NCI-H774 (cell line): ENCODE measurements at places on chromosomes 2 and 18.

GRCh38 chr2:230723363-230723762 lies 10.7 kb downstream of the CAB39 start:
- DNase-seq = no peak

DNA sequence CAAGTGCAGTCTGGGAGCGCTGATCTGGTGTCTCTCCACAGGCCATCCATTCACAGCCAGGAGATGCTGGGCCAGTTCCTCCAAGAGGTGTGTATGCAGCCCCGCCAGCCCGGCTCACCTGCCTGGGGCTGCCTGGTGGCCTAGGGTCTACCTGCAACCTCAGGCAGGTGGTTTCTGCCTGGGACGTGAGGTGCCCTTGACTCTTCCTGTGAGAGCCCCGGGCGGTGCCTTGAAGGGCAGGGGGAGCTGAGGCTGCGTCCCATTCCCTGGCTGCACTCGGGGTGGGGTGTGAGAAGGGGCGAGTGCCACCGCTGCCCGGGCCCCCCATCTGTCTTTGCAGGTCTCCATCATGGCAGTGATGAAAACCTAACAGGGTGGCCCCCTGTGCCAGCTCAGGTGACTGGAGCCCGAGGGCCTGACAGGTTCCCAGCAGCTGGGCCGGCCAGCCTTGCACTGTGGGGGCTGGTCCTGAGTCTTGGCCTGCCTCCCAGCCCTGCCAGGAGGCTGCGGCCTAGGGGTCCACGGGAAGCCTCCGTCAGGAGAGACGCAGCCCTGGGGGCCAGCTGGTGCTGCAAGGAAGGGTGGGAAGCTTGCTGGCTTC lies 11.9 kb downstream of the CAPN10 start:
- DNase-seq = no peak

- DNase-seq = no peak
These were observed 135.4 kb upstream of the HDAC4 start for GRCh38 chr2:239536186-239536585.

DNA sequence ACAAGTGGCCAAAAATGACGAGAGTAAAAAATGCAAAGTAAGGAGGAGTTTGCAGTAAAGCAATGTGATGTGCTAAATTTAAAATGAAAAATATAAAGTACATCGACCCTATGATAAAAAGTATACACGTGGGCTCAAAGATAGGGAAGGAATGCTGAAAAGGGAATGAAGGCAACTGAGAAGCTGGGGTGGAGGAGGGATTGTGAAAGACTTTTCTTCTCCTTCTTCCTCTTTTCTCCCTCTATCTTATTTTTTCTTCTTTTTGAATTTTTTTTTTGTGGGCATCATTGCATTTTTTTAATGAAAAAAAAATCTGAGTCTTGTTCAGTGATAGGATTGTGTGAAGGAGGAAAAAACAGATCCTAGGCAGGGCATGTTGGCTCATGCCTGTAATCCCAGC lies 57.6 kb upstream of the STK17B start:
- DNase-seq = no peak

- no peak for DNase-seq
These were observed 157.9 kb downstream of the PXDN start for GRCh38 chr2:1586251-1586922.

GRCh38 chr2:151668737-151669136 lies 65.5 kb downstream of the NEB start:
- no peak for DNase-seq

GRCh38 chr2:191319186-191319585 lies 74.0 kb downstream of the MYO1B start:
- no peak for DNase-seq

DNA sequence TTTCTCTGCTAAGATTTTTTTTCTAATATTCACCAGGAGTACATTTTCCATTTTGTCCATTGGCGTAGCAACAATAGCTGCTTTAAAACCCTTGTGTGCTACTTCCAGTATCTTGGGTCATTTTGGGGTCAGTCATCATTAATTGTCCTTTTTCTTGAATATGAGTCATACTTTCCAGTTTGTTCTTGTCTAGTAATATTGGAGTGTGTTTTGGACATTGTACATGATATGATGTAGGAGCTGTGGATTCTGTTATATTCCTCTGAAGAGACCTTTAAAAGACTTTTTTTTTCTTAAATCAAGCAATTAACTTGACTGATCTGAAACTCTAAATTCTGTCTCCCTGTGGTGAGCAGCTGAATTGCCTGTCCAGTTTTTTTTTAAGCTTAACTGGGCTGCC lies 40.8 kb downstream of the AGPS start:
- DNase-seq = no peak

DNA sequence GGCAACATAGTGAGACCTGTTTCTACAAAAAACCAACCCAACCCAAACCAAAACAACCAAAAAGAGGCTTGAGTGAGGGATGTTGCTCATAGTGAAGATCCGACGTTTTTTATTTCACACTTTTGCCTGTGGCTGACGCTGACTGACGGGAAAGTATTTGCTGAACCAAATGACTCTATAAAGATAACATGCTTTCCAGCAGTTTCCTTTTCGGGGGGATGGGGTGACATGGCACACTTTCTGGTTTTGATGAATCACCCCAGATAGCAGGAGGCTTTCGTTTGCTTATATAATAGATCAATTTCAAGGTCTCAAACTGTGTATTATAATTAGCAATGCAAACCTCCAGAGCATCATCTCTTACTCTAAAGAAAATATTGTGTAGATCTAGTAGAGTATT lies 150.8 kb downstream of the AQP4 start:
- no peak for DNase-seq

GRCh38 chr2:88038263-88039105 lies 17.1 kb downstream of the KRCC1 start:
- no peak for DNase-seq

DNA sequence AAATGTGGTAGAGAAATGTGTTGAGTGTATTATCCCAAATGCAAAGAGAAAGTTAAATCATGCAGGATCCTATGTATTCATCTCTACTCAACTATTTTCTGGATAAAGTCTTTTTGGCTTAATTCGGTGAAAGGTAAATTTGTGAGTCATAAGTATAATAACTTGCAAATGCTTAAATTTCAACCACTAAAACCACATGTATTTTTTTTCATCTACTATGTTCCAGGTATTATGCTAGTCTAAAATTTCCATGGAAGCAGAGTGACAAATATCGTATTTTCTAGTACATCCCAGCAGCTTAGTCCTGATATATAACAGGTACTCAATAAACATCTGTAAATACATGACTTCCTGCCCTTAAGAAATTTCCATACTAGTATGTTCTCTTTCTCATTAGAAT lies 6.2 kb downstream of the ALS2 start:
- DNase-seq = no peak

DNA sequence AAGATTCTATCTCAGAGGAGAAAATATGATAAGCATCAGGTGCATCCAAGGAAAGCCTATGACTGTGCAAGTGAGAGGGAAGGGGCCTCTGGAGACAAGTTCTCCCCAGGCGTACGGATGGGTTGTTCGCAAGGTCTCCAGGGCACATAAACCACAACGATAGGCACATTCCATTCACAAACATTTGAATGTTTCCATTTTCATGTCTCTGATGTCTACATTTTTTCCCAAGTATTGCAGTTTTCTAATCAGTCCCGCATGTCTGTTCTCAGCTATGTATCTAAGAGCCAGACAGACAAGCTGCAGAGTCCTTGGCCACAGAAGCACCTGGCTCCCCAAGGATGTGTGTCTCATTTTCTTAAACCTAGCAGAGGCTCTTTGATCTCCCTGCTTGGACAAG lies 28.0 kb downstream of the OSR1 start:
- no peak for DNase-seq

- peak; percentile 77 for DNase-seq
These were observed 64.8 kb upstream of the RBM44 start for GRCh38 chr2:237733677-237734300.

DNA sequence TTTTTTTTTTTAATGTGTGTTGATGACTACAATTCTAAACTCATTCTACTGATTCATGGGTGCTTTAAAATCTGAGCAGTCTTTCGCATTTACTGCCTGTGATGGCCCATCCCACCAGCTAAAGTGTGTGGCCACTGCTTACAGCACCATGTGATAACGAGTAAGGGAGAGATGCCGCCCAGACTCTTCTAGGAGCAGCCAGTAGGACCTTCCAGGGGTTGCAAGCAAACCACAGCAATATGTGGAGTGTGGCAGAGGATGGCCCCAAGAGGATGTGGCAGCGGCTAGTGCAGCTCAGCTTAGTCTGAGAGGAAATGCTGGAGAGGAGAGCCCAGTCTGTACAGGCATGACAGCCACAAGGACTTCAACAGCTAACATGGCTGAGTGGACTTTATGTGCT lies 14.9 kb downstream of the IL1B start:
- DNase-seq = no peak

GRCh38 chr2:137693534-137693933 lies 270.7 kb upstream of the HNMT start:
- peak; percentile 8 for DNase-seq

DNA sequence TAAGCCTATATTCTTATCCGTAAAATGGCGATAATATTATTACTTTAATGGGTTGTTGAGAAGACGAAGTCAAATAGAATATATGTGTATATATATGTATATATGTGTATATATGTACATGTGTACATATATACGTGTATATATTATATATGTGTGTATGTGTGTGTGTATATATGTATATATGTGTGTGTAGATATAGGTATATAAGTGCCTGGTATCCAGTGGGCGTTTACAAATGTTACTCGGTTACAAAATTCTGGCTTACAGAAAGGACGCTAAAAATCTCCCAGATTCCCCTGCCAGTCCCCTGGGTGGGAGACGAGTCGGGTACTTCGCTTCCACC lies 295 bp upstream of the MTX2 start:
- DNase-seq = no peak

GRCh38 chr18:9869715-9870430 lies 15.9 kb upstream of the TXNDC2 start:
- no peak for DNase-seq

- DNase-seq = no peak
These were observed 7.3 kb downstream of the FARP2 start for GRCh38 chr2:241363426-241363825.

- no peak for DNase-seq
These were observed 765 bp upstream of the LHCGR start for GRCh38 chr2:48756289-48756688.

DNA sequence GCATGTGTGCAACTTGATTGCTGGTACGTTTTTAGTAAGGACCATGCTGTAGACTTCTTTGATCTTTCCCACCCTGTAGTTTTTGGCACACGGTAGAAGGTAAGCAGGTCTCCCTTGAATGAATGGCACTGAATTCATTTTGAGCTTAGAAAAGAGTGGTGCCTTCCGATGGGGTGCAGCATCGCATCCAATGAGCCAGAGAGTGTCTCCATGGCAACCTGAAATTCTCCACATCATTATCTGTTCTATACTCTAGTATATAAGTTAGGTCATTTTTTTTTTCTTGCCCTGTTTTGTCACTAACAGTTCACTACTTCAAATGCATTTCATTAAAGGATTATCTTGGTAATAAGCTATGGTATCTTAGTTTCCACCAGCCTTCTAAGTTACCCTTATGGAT lies 81.2 kb upstream of the REV1 start:
- no peak for DNase-seq

DNA sequence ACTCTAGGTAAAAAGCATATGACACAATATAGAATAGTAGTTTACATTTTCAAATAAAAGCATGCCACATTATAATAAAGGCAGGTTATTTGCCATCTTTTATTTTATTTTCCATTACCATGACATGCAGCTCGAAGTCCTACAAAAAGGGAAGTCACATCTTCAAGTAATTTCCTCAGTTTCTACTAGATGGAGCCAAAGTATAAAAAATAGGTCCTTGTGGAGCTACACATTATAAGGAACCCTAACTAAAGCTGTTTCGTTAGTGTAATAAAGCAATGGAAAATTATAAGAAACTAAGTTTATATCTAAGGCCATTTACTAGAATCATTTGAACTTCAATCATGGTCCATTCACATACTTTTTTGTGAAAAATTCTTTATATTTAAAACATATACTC lies 674.5 kb downstream of the KCNJ3 start:
- DNase-seq = peak; percentile 15

DNA sequence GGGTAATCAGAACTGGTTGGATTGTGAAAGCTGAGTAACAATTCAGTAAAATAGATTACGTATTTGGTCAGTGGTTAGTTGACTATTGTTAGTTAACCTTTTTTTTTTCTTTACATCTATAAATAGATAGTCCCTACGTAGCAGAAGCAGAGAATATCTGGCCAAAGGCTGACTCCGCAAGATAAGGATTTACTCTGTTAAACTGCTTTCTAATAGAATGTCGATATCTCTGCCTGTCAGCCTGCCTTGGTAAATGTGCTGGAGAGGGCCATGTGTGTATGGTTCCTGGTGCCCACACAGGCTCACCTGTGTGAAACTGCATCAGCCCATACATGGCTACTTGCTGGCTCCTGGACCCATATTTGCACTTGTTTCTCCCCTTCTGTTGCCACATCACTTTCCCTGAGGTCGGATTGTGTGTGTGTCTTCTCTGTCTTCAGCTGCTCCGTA lies 94.4 kb downstream of the CRIM1 start:
- no peak for DNase-seq

- no peak for DNase-seq
These were observed 83.2 kb downstream of the BCL2 start for GRCh38 chr18:63236406-63236805.

- DNase-seq = no peak
These were observed 42.1 kb downstream of the GLI2 start for GRCh38 chr2:120777787-120778186.

DNA sequence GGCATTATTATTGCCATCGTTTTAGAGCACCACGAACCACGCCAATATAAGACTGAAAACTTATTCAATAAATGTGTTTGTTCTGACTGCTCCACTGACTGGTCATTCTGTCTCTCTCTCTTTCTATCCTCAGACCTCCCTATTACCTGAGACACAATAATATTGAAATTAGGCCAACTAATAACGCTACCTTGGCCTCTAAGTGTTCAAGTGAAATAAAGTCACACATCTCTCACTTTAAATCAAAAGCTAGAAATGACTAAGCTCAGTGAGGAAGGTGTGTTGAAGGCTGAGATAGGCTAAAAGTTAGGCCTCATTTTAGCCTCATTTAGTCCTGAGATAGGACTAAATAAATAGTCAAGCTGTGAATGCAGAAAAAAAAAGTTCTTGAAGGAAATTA lies 38.8 kb downstream of the G6PC2 start:
- DNase-seq = no peak

- peak; percentile 62 for DNase-seq
These were observed 878.8 kb downstream of the RNF144A start for GRCh38 chr2:7795778-7796563.

GRCh38 chr2:129803032-129803431 lies 176.4 kb upstream of the RAB6C start:
- no peak for DNase-seq

GRCh38 chr18:35127201-35127600 lies 86.0 kb downstream of the MAPRE2 start:
- DNase-seq = no peak

- no peak for DNase-seq
These were observed 687.9 kb downstream of the CCDC85A start for GRCh38 chr2:56871644-56872043.

- DNase-seq = no peak
These were observed 5.2 kb downstream of the RTTN start for GRCh38 chr18:70200286-70200685.
